Right lung (tissue), 10 donors: ENCODE measurements at places on chromosomes 1 and 21.

DNA sequence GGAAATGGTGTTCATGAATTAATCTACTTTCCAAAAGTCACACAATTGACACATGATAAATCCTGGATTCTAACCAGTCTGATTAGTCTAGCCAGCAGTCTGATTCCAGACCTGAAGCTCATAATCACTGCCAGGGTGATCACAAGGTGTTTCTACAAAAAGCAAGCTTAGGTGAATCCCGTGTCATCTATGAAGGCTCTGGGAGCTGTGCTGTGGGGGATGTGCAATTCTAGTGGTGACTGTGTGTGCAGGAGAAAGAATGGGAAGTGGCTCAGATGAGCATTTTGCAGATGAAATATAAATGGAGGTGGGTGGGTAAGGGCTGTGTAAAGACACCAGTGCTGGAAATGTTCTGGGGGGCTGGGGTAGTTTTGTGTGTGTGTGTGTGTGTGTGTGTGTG is 1.8 kb upstream of the NPPB start:
- DNase-seq = no peak

DNA sequence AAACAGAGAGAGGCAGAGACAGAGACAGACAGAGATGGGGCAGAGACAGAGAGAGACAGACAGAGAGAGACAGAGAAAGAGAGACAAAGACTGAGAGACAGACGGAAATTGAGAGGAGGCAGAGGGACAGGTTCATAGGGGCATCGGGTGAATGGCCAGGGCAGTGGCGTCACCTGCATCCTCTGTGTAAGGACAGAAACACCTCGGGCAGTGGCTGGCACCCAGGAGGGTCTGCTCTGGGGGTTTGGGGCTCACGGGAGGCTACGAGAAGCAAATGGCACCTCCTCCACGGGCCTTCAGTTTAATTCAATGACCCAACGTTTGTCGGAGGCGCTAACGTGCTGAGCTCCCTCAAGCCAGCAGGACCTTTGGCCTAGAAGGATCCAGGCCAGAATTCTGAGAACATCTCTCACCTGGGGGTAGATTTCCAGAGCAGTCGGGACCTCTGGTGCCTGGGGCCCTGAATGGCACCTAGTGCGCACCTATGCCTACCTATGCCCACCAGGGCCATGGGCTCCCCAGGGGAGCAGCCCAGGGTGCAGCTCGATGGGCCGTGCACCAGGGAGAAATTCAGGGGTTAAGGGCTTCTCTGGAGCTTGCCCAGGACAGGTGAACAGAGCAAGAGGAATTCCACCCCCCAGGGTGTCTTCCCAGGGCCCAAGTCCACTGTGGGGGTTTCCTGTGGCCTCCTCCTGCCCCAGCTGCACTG is 20.6 kb upstream of the PTTG1IP start:
- DNase-seq = no peak

- peak; percentile 2 for DNase-seq
Observed at GRCh38 chr1:69648486-69648885, 80.8 kb downstream of the LRRC7 start.

- no peak for DNase-seq
Observed at GRCh38 chr1:196372896-196373536, 235.2 kb downstream of the KCNT2 start.

DNA sequence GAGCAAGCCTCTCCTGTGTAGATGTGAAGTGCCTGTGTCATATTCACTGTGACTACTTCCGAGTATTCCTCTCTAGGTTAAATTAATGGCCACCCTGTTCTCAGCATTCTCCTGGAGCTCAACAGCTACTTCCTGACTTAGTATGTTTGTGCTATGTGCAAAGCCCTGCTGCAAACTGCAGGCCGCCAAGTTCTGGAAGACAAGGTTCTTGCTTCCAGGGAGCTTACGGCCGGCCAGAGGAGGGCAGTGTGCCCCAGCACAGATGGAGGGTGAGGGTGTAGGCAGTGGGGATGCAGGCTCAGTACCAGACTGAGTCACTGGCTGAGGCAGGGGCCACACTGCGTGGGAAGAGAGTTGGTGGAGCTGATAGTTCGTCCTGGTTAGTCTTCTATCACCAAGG is 43.2 kb downstream of the ELK4 start:
- DNase-seq = no peak

DNA sequence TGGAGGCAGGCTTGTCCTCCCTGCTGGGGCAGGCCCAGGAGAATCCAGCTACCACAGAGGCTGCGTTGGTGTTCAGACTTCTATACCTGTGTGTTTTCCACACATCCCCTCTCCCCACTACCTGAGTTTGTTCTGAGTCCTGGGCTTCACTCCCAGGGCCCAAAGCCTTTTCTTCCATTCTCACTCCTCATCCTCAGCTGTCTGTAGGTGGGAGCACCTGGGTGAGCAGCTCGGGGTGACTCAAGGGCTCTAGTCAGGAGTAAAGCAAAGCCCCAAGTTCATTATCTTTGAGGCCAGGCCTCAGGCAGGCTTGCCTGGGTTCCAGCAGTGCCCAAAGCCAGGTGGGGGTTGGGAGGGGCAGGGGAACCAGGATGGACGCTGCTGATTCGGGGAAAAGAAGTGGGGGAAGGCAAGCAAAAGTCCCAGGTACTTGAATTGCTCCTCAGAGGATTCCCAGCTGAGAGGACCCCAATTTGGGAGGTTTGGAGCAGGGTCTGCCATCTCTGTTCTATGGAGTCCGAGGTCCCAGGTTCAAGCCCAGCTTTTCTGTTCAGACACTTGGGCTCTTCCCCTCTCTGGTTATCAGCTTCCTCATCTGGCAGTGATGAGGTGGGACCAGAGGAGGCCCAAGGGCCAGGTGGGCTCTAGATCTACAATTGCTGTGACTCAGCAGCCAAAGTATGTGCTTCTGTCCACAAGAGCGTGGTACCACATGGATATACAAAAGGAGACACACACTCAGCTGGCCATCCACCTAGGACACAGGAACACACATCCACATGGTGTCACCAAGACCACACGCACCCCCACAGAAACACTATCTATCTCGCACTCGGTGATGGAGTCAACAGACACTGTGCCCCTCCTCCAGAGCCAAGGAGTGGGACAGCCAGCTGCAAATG is 5.8 kb upstream of the PTPN7 start:
- no peak for DNase-seq

GRCh38 chr1:28437924-28438699 is 67.7 kb upstream of the RCC1 start:
- DNase-seq = peak; percentile 47

DNA sequence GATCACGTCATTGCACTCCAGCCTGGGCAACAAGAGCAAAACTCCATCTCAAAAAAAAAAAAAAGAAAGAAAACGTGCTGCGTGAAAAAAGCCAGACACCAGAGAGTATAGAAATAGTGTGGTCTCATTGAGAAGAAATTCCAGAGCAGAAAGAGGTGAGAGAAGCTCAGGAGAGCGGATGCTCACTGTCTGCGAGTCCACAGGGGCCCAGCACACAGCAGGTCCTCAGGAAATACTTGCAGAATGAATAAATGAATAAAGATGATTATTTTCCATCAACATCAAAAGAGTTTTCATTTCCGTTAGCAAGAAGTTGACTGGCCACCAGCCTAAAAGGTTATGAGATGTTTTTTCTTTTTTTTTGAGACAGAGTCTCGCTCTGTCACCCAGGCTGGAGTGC is 14.4 kb downstream of the CASP9 start:
- DNase-seq = no peak

DNA sequence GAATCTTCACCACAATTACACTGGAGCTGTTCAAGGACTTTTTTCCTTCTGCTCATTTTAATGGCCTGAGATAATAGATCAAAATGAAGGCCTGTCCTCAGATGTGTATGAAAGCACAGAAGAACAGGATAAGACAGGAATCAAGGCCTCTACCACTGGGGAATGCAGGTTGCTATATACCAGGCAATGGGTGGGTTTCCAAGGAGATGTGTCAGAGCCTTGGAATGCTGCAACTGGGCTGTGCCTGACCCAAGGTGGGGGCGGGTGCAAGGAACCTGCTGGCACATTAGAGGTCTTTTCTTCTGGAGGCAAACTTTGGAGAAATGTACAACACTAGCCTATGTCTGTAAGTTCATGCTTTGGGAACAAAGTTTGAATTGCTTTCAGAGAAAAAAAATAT is 21.7 kb upstream of the LAMC2 start:
- DNase-seq = no peak

DNA sequence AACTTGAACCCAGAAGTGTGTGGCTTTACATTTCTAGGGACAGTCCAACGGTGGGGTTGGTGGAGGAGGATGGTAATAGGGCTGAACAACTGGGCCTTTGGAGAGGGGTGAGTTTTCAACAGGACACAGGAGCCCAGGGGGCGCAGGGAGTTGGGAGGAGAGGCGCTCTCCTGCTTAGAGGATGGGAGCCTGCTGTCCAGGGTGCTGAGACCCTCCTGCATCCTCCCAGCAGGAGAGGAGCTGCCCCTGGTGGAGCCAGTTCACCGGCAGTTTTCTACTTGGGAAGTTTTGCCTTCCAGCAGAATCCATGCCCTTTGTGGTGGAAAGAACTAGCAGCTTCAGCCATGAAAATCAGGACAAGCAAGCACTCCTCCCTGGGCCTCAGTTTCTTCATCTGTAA is 8.6 kb downstream of the KCNC4 start:
- DNase-seq = no peak

GRCh38 chr1:194225821-194226220 is 1039.4 kb upstream of the B3GALT2 start:
- no peak for DNase-seq

DNA sequence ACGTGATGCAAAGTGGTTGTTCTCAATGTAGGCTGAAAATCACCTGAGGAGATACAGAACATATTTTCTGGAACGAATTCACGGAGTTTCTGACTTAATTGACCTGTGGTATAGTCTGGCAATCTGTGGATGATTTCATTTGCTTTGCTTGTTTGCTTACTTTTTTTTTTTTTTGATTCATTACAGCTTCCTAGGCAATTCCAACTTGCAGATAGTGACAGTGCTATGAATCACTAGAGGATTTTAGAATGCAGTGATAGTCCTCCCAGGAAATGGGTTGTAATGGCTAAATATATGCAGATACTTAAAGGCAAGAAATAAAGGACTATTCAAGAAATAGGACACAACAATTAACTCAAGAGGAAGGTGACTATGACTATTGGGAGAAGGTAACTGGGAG is 1378.1 kb upstream of the PRMT6 start:
- no peak for DNase-seq

- no peak for DNase-seq
Observed at GRCh38 chr1:240178366-240178765, 86.7 kb downstream of the FMN2 start.

DNA sequence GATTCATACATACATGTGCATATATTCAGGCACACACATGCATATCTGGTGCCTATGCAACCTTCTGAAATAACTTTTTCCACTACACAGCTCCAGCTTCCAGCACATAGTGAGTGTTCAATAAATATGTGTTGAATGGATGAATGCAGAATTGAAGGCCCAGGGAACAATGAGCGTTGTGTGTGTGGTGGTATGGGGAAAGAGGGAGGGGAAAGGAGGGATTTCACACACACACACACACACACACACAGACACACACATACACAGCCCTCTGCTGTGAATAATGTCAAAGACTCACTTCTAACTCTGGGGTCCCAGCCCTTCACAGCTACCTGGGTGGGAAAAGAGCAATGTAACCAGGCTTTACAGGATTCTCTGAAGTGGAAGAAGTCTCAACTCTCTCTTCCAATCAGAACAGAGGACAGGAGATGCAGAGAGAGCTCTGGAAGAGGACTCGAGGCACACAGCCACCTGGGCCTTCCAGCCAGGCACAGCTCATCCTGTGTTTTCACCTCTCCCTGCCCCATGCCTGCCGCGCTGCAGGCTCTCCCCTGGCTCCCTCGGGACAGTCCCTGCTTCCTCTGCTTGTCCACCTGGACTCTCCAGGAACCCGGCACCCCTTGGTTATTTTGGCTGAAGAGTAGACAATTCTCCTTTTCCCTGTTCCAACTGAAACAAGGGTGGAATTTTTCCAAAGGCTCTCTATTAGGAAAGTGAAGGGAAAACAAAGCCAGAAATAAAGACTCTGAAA is 5.4 kb upstream of the IGSF8 start:
- no peak for DNase-seq

DNA sequence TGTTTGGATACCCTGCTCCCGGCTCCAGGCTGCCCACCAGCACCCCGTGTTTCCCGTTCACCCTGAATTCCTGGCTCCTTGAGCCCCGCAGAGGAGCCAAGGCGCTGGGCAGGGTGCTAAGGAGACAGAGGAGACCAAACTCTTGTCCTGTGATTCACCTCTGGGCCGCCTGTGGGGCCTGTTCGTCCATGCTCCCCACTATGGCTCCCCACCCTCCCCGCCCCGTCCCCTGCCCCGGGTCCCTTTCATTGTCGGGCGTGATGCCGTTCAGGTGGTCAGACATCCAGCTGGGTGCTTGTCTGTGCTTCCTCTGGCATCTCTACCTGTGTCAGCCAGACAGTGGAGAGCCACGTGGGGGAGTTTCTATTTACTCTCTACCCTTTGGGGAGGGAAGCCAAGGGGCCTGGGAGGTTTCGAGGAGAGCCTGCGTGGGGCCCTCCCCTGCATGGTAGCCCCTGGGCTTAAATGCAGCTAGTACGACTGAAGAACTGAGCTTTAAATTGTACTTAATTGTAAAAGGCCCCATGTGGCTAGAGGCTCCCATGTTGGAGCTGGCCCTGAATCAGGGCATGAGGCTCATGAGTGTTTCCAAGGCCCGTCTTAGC is 221.4 kb upstream of the TMEM51 start:
- DNase-seq = no peak

DNA sequence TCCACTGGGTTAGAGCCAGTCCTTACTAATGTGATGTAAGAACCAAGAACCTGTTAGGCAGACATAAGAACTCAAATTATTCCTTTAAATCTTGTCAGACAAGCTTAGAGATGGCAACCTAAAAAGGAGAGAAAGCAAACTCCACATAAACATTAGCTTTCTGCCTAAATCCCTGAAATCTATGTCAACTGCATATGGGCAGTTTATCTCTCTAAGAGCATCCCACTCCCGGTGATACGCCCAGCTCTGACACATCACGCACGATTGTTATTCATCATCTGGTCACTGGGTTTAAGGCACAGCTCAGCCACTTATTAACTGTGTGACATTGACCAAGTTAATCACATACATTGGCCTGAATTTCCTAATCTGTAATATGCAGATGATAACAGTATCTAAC is 323.7 kb downstream of the HHIPL2 start:
- no peak for DNase-seq

GRCh38 chr1:74650561-74650960 is 23.0 kb downstream of the ERICH3 start:
- DNase-seq = no peak

DNA sequence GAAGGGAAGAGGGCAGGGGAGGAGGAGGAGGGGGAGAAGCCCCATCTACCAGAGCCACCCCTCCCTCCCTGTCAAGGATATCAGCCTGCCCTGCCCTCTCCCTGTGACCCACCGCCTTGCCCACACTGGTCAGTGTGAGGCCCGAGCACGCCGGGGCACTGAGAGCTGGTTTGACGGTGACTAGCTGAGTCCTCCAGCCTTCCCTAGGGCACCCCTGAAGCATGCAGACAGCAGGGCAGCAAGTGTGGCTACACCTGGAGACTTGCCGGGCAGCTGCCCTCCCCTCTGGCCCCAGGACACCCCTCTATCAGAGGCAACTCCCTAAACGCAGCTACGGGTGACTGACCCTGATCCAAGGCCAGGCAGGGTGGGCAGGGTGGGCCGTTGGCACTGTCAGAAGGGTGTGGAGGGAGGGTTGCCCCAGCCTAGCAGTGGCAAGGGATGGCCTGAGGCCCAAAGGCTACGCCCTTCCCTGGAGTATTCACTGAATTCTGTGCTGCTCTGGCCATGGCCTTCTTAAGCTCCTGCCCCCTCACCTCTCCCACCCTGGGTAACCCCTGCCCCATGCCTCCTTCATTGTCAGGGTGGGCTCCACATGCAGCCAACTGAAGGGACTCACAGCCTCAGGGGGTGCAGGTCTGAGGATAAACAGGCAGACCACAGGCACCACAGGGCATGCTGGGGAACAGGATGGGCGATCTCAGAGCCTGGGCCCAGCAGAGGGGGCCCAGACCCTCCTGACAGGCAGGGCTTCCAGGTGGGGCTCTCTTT is 19.6 kb downstream of the WNT9A start:
- DNase-seq = no peak
